ENCODE measurements at places on chromosomes 16 and 17.

GRCh38 chr17:33090806-33091205 is 99.2 kb downstream of the SPACA3 start:
- no peak for DNase-seq

DNA sequence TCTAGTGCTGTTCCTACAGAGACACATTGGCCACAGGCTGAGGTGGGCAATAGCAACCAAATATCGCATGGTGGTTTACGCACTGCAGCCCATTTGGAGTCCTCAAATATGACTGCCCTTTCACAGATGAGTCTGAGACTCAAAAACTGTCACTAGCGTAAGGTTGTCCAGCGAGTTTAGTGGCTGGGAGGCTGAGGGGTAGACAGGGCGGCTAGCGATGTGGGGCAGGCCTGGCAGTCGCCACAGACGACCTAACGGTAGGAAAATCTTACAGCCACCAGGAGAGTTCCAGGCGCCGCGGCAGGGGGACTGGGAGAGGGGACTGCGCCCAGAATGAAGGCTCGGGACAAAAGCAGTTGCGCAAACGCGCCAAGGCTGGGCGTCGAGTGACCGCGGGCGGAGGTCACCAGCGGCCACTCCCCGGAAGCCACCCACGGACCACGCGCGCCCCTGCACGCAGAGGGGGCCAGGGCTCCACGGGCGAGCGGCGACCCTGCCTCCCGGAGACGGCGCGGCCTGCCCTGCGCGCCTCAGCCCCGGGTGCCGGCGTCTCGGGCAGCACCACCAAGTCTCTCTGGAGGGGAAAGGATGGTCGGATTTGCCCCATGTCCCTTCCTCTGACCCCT is 699 bp upstream of the MAP1LC3B start:
- DNase-seq = peak; percentile 81

- DNase-seq = peak; percentile 25
Observed at GRCh38 chr16:83771306-83771942, 36.4 kb upstream of the HSBP1 start.

DNA sequence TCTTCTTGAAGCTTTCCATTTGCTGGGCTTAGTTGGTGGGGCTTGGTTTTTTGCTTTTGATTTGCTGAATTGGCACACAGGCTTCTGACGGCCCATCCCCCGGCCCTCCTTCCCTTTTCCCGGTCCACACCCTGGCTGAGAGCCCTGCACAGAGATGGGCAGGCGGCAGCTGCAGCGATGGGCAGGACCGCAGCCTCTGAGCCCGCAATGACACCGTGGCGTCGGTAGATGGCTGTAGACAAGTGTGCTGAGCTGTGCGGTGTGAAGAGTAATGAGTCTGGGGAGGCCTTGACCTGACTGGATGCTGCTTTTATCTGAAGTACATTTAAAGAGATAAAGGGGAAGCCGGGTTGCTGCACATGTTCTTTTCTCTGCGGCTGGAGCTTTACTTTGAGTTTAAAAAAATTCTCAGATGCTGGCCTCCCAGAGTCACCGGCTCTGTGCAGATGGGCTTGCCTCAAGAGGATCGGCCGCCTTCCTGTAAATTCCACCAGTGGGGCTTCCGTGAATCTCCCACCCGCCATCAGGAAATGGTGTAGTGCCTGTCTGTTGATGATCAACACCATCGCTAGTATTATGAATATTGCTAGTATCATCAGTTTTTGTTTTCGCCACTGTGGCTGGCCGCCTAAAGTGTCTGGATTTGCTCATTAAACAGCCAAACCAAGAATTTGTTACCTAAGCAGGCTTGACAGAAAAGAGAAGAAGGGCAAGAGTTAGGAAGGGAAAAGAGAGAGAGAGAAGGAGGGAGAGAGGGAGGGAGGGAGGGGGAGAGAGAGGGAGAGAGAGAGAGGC is 245.6 kb upstream of the RBFOX1 start:
- no peak for DNase-seq

- no peak for DNase-seq
Observed at GRCh38 chr17:45310380-45311324, 6.2 kb downstream of the MAP3K14 start.

GRCh38 chr16:79810449-79811189 is 210.1 kb upstream of the MAF start:
- DNase-seq = no peak

DNA sequence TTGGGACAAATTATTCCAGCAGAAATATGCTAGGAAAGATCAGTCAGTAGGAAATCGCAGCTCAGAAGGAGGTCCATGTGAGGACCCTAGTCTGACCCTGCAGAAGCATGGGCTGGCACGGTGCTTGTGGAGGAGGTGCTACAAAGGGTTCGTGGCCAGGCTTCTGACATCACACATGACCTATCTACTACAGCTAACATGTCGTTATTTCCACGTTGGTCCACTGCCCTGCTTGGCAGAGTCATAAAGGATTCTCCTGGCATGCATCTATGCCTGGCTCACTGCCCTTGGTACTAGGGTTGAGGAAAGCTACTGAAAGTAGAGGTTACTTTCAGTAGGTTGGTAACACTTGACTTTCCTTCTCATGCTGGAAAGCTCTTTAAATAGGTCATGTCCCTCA is 118.1 kb upstream of the SHISA6 start:
- peak; percentile 3 for DNase-seq

DNA sequence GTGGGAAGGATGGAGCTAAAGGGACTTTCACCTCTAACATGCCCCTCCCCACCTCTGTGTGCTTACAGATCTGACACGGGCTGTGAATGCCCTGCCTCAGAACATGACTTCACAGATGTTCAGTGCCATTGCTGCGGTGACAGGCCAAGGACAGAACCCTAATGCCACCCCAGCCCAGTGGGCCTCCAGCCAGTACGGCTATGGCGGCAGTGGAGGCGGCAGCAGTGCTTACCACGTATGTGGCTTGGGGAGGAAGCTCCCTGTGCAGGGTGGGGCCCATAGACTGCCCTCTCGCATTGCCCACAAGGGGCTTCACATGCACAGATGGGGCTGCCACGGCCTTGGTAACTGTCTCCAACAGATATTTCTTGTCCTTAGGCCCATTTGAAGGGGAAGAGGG is 11.4 kb downstream of the PROCA1 start:
- DNase-seq = no peak

DNA sequence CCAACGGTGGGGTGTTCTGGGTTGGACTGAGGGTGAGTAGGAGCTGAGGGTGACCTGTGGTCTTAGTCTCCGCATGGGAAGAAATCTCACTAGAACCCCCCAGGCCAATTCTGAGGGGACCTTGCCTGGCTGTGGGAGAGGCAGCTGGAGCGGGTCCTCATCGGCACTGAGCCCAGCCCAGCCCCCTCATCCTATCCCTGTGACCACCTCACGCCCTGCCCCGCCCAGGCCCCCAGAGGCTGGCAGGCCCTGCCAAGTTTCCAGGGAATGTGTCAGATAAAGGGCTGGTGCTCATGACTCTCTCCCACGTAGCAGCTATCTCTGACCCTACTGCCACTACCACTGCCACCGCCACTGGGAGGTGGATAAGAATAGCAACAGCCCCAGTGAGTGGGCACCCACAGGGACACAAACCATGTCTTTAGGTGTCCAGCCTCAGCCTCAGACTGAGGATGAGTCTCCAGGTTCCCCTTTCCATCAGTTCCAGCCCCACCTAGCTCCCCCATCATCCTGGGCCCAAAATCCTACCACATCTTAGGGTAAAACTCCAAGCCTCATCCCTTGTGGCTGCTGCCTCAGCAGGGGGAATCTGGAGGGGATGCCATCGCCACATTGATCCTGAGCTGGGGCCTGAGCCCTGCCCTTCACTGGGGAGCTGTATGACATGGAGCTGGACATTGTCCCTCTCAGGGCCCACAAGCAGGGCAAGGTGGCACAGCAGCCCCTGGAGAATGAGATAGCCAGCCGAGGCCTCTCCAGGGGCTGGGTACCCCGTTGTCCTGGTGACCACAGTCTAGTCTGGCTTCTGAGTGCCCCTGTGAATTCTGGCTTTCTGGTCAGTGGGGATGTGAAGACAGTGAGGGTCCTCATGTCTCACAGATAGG is 14.9 kb downstream of the CDH16 start:
- no peak for DNase-seq

GRCh38 chr17:6713918-6714271 is 726 bp upstream of the SLC13A5 start:
- DNase-seq = no peak

DNA sequence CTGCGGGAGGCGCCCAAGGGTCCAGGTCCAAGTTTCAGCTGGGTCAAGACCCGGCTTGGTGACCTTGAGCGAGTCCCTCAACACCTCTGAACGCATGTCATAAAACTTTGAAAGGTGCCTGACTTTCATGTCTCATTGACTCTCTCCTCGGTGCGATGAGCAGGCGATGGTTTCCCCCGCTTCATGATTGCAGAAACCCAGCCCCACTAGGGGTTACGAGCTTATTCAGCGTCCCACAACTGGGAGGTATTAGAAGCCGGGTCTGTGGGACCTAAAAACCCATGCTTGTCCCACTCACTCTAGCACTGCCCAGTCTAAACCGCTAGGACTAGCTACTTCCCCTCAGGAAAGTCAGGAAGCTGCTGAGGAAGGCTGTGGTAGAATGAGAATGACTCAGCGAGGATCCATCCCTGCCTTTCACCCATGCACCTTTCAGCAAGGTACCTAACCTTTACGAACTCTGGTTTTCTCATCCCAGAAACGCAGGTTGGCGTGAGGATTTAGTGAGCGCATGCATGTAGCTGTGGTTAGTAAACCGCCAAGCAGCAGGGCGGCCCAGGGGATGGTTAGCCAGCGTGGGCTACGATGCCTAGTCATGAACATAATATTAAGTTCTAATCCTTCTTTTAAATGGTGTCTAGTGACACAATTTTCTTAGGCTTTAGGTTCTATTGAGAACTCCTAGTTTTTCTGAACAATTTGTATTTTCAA is 26.2 kb upstream of the RFFL start:
- DNase-seq = no peak

DNA sequence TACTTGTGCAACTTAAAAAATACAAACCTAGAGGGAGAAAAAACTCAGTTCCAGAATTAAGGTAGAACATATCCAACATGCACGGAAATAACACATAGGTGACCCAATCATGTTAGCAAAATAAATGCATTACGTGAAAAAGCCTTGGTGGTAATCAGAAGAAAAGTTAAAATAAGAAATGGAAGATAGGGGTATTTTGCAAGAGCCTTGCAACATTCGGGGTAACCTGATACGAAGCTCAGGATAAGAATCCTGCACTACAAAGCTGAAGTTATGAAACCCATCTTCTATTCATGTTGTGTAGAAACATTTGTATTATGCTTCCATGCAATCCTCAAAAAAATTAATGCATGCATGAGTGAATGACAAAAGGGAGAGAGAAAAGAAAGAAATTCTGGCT is 33.1 kb downstream of the CHCT1 start:
- no peak for DNase-seq

Measured in C1 segment of cervical spinal cord (tissue), 14 donors.